ENCODE measurements at places on chromosomes 16 and 17.

- no peak for DNase-seq
Observed at GRCh38 chr17:6205525-6205924, 135.3 kb downstream of the WSCD1 start.

- DNase-seq: no peak
Observed at GRCh38 chr16:25089351-25089750, 22.2 kb upstream of the LCMT1 start.

GRCh38 chr16:50696126-50696525 lies 2.7 kb downstream of the NOD2 start:
- DNase-seq: no peak

DNA sequence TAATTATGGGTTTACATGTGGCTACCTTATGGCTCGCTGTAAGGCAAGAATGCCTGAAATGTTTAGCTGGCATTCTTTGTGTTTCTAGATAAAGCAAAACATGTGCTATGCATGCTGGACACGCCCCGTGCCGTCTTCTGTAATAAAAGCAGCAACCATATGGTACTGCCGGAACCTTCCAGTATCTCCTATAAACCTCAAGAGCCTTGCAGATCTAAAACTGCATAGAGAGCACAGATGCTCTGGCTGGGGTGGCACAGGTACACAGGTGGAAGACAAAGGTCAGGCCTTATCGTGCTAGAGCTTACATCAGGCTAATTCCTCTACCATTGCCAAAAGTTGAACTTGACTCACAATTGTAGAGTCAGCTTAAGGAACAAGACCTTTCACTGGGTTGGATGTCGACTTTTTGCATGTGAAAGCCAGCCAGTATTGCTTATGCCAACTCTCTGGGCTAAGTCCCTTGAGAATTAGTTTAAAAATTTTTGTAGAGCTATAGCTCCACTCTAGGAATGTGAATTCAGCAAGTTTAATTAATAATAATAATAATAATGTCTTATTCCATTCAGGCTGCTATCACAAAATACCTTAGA lies 187.4 kb upstream of the CACNG5 start:
- DNase-seq: no peak

DNA sequence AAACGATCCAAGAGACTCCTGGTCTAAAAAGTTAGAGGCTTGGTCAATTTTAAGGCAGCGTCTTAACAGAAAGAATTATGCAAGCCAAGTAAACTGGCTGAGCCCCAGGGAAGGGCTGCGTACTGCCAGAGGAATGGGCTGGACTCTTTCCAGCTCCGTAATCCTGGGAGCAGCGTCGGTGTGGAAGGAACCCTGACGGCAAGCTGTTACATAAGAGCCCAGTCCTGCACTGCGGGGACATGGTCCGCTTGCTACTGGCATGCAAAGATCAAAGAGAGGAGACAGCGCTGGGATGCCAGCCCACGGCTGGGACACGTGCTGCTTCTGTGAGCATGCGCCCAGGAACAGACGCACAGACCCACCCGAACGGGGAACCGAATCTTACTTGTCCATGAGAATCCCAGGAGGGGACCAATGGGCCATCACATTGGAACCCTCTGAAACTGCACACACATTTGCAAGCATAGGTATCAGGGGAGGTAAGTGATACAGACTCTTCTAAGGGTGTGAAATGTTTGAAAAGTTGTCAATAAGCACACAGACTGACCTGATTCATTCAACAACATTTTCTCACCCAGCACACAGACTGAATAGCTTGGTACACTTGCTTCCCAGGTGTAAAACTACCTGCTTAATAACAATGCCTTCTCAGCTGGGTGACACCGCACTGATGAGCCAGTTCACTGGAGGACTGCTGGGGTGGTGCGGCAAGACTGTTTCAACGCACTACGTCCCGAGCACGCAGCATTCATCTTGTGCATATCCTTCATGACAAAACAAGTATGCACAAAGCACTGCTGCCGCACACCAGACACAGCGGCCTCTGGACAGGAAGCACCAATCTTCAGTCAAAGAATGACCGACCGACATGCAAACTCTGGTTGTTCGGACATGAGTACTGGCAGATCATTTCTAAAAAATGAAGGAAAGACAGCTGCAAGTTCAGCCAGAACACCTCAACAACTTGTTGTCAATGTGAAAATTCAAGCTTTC lies 94.9 kb downstream of the ANKRD11 start:
- DNase-seq: peak; percentile 75

DNA sequence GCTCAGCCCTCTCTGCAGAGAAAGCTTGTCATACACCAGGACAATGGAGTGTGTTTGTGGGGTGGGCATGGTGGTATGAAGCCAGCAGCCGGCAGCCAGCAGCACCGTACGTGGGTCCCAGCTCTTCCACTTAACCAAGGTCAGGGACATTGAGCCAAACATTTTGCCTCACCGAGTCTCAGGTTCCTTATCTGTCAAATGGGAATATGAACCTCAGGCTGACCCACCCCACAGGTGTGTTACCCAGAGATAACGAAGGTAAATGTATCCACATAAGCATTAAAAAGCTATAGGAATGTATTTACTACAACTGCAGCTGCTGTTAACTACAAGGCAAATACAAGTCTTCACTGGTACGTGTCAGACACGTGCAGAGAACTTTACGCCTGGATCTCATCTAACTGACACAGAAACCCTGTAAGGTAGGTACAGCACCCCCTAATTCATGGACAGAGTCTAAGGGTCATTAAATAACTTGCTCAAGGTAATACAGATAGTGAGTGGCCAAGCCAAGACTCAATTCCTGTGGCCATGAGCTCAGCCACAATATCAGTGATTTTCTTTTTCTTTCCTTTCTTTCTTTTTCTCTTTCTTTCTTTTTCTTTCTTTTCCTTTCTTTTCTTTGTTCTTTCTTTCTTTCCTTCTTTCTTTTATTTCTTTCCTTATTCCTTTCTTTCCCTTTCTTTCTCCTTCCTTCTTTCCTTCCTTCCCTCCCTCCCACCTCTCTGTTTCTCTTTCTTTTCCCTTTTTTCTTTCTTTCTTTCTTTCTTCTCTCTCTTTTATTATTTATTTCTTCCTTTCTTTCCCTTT lies 990 bp downstream of the SLC5A11 start:
- no peak for DNase-seq

GRCh38 chr16:81279392-81279791 lies 35.4 kb upstream of the GAN start:
- DNase-seq: no peak

DNA sequence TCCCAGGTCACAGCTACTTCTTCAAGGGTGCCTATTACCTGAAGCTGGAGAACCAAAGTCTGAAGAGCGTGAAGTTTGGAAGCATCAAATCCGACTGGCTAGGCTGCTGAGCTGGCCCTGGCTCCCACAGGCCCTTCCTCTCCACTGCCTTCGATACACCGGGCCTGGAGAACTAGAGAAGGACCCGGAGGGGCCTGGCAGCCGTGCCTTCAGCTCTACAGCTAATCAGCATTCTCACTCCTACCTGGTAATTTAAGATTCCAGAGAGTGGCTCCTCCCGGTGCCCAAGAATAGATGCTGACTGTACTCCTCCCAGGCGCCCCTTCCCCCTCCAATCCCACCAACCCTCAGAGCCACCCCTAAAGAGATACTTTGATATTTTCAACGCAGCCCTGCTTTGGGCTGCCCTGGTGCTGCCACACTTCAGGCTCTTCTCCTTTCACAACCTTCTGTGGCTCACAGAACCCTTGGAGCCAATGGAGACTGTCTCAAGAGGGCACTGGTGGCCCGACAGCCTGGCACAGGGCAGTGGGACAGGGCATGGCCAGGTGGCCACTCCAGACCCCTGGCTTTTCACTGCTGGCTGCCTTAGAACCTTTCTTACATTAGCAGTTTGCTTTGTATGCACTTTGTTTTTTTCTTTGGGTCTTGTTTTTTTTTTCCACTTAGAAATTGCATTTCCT lies 3.4 kb upstream of the LPCAT2 start:
- no peak for DNase-seq

- no peak for DNase-seq
Observed at GRCh38 chr16:85185303-85186100, 73.2 kb upstream of the CIBAR2 start.

DNA sequence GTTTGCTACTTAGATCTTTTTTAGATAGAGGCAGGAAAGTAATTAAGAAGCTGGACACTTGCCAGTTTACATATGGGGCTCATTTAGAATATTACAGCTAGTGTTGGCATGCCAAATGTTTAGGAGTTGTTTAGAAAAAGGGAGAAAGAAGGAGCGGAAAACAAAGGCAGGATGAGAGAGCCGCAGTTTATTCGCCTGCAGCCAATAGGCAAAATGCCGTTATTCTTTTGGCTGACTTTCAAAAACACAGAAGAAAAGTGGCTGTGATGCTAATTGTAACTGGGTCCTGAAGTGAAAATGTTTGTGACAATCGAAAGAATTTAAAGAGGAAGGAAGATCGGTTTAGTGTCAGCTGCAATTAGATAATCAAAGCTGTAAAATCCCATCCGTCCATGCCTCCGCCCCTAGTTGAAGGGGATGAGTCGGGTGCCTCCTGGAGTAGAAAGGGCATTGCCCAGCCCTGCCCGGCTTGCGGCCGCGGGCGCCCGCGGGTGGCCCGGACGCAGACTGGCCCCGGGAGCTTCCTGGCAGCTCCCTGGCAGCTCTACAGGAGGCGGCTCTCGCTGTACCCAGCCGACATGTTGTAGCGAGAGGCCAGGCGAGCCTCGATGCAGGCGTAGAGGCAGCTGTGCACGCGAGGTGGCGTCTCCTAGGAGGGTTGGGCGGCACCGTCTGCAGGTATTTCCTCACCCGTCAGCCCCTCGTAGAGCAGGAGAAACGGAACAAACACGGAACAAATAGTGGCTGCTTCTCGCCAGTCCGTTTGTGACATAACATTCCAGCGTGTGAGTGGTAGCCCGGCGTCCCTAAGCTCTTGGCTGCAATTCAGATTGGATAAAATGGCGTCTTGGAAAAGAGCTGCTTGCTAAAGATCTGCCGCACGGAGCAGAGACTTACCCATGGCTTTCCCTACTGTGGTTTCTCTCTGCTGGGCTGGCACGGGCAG lies 82.2 kb downstream of the TNRC6C start:
- DNase-seq: peak; percentile 69

DNA sequence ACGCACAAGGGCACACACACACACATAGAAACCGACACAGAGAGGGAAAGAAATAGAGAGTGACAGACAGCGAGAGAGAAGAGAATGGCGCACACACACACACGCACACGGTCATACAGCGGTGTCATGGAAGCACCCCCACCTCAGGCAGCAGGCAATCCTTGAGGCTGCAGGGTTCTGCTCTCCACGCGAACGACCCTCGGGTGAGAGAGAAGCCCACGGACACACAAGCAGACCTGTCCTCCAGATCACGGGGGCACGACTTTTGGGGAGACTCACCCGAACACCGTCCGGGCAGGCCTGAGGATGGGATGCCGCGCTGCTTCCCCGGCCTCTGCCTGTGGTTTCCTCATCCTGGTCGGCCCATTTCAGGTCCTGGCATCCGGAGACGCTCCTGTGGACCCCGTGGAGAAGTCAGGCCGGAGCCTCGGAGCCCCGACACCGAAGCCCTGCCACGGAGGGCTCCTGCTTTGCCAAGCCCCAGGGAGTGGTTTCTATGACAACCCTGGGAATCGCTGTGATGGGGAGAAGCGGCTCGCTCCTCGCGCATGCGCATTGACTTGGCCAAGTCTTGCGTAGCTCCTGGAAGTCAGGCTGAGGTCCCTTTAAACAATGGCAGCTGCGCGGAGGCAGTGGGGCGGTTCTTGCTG lies 118.2 kb upstream of the KCNJ18 start:
- DNase-seq: peak; percentile 83

GRCh38 chr17:57655553-57655952 lies 89.5 kb downstream of the CCDC182 start:
- DNase-seq: no peak

- no peak for DNase-seq
Observed at GRCh38 chr16:82031116-82032084, 3.7 kb upstream of the HSD17B2 start.

GRCh38 chr17:75730065-75730464 lies 8.8 kb downstream of the ITGB4 start:
- DNase-seq: no peak

GRCh38 chr16:12356632-12357340 lies 380.3 kb downstream of the SNX29 start:
- no peak for DNase-seq

- no peak for DNase-seq
Observed at GRCh38 chr17:28072936-28073533, 30.6 kb downstream of the NLK start.

DNA sequence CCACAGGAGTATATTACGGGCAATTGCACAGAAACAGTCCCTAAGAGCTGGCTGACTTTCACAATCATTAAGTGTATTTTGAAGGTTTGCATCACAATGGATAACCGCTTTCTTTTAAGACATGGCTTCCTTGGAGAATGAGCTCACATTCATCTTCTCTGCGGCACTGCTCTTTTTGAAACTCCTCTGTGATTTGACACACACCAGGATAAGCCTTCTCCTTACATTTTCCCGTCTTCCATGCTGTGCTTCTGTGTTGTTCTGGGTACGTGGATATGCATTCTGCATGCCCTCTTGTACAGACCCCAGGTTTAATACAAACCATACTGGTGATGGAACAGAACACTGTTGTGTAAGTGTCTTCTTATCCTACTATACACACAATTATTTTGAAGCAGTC lies 89.5 kb upstream of the METRNL start:
- no peak for DNase-seq

GRCh38 chr16:22174642-22175041 lies 12.3 kb downstream of the SDR42E2 start:
- DNase-seq: no peak

- peak; percentile 88 for DNase-seq
Observed at GRCh38 chr16:49620158-49620868, 235.6 kb downstream of the ZNF423 start.

DNA sequence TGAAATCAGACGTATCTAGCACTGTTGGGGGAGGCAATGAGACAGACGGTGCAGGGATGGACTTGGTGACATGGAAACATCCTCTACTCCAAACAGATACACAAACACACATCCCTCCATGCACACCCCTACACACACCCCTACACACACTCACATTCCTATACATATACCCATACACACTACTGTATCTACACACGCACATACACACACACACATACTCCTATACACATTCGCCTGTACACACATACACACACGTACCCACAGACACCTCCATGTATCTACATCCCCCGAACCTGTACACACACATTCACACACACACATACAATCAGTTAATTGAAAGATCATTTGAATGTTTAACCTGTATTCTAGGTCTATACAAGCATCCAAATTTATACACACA lies 53.5 kb downstream of the MAF start:
- no peak for DNase-seq
